Stimulated activated CD4-positive, alpha-beta T cell treated with anti-CD3 and anti-CD28 coated beads, Interleukin-4, amount 100 ng/mL, for 4 hours (primary cell): ENCODE measurements at places on chromosomes 7 and 10.

GRCh38 chr7:53413021-53413420, 377.6 kb downstream of the POM121L12 start:
- DNase-seq = no peak

DNA sequence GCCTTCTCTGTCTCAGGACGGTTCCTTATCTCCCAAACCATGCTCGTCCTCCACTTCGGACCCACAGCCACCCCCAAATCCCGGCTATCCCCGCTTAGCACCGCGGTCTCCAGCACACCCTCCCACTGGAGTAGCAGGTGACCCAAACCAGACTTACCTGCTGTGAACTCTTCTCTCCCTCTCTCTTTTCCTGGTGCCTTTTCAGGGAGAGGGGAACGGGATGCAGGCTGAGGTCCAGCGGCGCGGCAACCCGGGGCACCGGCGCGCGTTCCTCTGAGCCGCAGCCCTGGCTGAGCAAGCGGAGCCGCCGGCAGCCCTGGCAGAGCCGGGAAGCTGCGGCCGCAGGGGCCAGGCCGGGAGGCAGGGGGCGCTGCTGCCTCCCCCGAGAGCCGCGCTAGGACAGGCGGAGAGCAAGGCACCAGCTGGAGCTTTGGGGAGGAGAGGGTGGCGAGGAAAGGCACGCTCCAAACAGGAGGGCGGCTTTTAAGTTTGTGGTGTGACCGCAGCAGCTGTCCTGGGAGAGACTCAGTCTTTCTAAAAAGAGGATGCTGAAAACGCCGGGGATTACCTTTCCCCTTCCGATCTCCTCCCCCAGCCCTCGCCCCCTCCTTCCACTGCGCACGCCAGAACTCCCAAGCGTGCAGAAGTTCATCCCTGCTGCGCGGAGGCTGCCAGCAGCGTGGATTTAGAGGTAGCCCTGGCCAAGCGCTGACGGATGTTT, at the start of gene SEMA3D:
Gene SEMA3D, minus strand, starts transcription at position 536 of the 721 bp plus-strand sequence. CDS start 65,165 bp downstream, outside the sequence.
- DNase-seq = no peak

DNA sequence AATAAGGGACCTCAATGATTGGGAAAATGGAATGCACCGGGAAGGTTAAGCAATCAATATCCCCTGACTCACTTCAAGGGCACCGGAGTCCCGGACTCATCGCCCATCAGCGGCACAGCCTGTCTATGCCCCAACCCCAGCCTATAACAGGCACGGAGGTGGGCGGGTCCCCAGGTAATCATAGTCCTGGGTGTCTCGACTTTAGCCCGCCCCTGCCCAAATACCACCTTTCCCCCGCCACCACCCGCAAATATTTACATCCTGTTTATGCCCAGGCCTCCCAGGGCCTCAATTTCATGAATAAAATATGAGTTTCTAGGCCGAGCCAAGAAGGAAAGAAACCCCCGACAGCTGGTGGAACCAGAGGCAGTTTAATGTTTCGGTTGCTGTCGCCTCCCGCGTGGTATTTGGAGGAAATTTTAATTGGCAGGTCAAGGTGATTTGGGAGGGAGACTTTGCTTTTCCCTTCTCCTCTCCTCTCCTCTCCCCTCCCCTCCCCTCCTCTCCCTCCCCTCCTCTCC, 15.6 kb upstream of the RFC2 start:
- peak; percentile 50 for DNase-seq

GRCh38 chr7:131873581-131873980, 317.2 kb upstream of the PODXL start:
- DNase-seq = no peak

DNA sequence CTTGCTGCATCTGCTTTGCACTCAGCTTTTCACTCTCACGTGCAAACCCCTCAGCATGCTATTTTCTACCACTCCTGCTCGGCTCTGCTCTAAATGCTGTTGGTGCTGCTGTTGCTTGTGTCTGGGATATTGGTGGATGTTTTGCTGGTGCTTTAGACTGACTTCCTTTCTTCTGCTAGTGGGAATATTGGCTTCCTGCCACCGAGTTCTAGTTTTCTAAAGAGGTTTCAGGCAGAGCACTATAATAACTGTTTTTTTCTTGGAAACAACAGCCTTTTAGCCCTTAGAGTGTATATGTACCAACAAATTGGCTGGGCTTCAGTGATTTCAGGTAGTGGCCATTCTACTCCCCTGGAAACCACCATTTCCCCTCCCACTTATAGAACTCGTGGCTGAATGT, 27.8 kb downstream of the TMEM236 start:
- DNase-seq = no peak

- DNase-seq = no peak
Measured at GRCh38 chr10:3056280-3057037, 10.9 kb upstream of the PFKP start.

- DNase-seq = peak; percentile 49
Measured at GRCh38 chr7:106736508-106737201, 75.7 kb upstream of the CCDC71L start.

- DNase-seq = no peak
Measured at GRCh38 chr7:115356139-115356746, 434.3 kb downstream of the MDFIC start.

DNA sequence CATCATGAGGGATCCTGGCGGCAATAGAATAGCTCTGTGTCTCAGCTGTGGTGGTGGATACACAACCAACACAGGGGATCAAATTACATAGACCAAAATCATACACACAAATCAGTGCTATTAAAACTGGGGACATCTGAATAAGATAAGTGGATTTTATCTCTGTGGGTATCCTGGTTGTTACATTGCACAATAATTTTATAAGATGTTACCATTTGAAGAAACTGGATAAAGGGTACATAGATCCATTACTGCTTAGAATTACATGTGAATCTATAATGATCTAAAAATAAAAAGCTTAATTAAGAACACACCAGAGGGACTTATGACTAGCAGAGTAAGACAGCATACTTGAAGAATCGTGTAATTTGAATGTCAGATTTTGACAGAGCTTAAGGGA, 8.2 kb upstream of the FAM3C start:
- no peak for DNase-seq
